ENCODE measurements at places on chromosomes 3 and 15.

DNA sequence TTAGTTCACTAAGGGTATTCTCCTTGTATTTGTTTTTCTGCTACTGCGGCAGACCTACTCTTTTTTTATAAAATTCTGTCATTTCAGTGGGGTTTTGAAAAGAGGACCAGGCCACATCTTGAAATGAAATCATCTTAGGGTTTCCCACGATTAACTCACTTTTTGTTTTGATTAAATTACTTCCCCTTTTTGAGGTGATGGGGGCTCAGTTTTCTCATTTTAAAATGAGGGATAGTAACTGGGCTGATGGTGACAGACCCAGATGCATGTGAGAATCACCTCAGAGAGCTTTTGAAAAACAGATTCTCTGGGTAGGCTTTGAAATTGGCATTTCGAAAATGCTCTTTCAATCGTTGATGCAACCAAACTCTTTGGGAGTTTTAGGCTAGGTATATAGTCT lies 24.2 kb downstream of the UBE2Q2 start:
- no peak for DNase-seq

DNA sequence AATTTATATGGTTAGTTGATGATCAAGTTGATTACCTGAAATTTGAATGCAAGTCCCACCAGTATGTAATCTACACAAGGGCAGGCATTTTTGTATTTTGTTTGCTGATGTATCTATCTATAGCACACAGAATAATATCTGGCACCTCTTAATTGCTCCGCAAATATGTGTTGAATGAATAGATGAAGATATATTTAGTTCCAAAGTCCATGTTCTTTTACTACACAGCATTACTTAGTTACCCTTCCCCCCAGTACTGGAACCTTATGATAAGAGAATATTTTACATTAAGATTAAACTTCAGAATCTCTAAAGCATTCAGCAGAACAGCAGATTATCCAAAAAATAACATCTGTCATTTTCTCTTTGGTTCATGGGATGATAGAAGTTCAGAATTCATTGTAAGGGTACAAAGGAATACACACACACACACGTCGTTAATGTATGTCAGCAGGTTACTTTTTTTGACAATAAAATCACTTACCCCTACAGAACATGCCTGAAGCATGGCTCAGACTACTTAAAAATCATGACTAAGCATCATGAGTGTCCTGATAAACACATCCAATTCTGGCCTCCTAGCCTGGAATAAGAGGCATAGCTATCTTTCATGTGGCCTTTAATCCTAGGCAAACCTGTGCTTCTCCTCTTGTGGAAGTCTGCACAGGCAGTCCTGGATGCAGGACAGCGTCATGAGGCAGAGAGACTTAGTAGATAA lies 148.9 kb upstream of the TBC1D5 start:
- no peak for DNase-seq

DNA sequence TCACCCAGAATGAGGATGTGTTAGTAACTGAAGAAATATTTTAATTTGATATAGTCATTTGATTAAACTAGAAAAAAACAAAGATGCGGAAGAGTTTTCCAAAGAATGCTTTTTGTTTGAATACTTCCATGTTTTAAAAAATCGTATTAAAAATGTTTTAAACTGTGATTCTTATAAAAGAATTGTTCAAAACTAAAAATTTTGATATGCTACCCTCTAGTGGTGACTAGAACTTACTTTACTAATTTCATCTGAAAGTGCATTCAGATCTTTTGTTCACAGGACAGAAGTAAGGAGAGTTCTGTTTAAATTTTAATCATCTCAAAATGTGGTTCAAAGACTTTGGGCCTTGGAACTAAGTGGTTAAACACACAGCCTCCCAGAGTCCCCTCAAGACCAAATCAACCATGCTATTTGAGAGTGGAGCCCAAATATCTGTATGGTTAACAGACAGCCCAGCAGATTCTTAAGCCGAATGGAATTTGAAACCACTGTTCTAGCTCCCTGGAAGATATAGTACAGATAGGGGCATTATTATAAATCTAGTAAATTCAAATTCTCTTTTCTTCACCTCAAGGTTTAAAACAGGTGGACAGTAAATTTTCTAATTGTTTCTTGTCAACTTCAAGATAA lies 45.2 kb upstream of the SYNPR start:
- no peak for DNase-seq

- DNase-seq: no peak
Measured at GRCh38 chr3:45145223-45145622, 955 bp downstream of the CDCP1 start.

DNA sequence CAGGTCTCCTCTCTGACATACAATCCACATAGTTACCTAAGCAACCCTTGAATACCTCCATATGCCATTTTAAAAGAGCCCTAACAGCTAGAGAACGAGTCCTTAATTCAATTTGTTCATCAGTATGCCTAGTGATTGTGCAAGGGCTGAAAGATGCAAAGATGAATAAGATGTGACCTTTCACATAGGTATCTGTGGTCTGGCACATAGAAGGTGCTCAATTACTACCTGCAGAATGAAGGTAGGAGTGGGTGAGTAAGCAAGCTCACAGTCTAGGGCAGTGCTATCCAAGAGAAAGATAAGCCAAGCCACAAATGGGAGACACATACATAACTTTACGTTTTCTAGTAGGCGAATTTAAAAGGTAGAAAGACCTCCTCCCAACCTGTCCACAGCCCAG lies 157.9 kb downstream of the OSBPL10 start:
- DNase-seq: no peak

- DNase-seq: no peak
Measured at GRCh38 chr3:49718858-49719213, 648 bp downstream of the AMIGO3 start.

GRCh38 chr3:78496501-78496900 lies 1271.3 kb downstream of the ROBO1 start:
- DNase-seq: no peak

- DNase-seq: no peak
Measured at GRCh38 chr15:43215961-43216360, 4.9 kb downstream of the EPB42 start.

DNA sequence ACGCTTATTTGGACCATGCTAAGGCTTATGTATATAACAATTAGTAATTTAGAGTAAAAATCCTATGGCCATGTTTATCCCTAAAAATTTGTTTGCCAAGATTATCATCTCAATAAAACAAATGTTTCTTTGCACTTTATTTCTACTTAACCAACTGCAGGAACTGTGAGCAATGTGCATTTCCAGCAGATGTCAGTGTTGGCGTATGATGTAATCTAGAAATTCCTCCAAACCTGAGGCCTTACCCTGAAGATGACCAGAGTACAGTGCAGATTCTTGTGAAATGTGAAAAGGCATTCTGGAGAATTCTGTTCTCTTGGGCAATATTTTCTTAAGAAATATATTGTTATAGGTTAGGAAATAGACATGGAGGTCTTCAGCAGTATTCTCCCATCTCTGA lies 205.9 kb downstream of the MBNL1 start:
- DNase-seq: no peak

DNA sequence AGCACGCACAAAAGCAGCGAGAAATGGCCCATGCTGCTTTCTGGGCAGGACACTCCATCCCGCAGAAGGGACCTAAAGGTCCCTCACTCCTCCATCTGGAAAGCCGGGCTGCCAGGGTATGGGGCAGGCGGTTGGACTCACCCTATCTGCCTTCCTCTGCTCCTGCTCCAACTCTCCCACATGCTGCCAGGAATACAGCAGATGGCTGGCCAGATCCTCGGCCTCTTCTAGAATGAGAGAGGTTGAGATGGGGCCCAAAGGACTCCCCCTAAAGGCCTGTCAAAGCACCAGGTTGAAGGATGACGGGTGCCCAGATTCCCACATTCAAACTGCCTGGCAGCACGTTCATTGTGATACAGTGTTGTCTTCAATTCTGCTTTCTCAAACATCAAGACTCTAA lies 85.1 kb upstream of the C2CD4B start:
- no peak for DNase-seq

DNA sequence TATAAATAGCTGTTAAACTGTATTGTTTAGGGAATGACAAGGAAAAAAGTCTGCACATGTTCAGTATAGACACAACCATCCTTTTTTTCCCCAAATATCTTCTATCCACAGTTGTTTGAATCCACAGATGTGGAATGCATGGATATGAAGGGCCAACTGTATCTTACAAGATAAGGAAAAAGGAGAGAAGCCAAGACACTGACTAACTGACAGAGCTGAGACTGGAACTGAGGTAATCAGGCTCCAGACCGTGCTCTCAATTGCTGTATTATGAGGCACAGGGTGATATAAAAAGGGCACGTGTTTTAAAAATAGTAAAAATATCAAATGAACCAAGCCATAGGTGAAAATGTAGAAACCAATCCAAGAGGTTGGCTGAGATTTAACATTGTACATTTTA lies 49.0 kb downstream of the DHX36 start:
- DNase-seq: no peak

DNA sequence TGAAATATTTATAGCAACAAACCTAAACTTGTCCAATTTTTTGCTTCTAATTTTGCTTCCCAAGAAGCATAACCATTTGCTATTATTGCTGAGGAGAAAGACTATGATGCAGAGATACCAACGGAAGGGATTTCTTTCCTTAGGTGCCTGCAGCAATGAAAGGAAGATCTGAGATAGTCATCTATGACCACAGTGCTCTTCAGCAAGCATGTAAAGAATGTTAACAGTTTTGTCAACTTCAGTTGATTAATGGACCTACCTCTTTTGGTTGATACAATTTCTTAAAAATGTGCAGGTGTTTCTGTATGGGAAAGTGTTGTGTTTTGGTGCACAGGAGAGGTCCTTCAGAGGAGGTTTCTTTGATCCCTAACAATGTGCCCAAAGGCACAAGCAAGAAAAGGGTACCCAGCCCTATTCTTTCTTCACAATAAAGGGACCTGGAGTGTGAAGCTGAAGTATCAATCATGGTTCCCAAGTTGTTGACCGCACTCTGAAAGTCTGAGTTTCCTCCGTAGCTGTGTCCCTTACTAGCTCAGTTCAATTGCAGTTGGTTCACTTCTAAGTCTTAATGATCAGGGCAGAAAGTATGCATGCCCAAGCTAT lies 307.7 kb upstream of the KCNH8 start:
- DNase-seq: no peak

Data from C1 segment of cervical spinal cord (tissue), 14 donors.